Ecto neural progenitor cell (in vitro differentiated cells): ENCODE measurements at places on chromosomes 4 and X.

- no peak for DNase-seq
Measured at GRCh38 chr4:60611762-60612496, 588.2 kb upstream of the ADGRL3 start.

GRCh38 chr4:32219306-32220075 is 1499.3 kb downstream of the PCDH7 start:
- no peak for DNase-seq

- DNase-seq, result no peak
Measured at GRCh38 chr4:104971462-104971861, 175.2 kb upstream of the TET2 start.

DNA sequence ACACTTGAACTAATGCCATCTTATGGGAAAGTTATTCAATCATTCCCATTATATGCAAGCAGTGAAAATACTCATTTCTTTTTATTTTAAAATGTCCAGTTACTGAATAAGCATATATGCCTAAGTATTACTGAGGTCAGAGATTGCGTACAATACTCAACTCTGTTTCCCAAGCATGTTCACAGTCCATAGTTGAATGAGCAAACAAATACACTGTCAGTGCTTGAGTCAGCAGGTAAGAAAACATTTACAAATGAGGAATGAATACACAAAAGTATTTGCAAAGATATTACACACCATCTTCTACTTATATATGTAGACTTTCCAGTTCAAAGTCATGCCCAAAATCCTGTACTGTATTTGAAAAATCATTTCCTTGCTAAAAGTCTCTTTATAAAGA is 74.1 kb downstream of the TSPAN5 start:
- no peak for DNase-seq

- DNase-seq, result peak; percentile 55
Measured at GRCh38 chr4:64158648-64159326, 250.5 kb downstream of the TECRL start.
